ENCODE measurements at places on chromosomes 12 and 14.

- no peak for DNase-seq
Observed at GRCh38 chr12:129854591-129854990, 49.2 kb downstream of the TMEM132D start.

DNA sequence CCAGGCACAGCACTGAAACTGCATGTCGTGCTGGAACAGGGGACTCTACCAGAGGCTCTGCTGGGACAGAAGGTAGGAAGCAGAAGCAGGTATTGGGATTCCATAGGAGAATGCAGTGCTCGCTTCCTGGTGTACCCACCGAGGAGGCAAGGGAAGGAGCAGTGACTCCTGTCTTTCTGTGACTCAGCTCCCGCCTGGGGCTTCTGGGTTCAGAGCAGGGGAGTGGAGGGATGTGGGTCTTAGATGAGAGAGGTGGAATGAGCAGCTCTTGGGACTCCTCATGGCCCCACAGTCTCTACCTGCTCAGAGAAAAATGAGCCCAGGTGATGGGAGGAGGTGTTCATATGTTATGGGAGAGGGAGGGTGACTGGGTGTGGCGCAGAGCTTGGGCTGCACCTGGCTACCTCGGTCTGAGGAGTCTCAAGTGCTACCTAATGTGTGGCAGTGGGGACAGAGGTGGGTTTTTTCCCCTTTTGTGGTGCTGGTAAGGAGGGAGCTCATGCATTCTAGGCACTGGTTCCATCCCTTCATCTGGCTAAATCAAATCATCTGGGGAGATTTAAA is 26.3 kb downstream of the WNT5B start:
- DNase-seq, result no peak

DNA sequence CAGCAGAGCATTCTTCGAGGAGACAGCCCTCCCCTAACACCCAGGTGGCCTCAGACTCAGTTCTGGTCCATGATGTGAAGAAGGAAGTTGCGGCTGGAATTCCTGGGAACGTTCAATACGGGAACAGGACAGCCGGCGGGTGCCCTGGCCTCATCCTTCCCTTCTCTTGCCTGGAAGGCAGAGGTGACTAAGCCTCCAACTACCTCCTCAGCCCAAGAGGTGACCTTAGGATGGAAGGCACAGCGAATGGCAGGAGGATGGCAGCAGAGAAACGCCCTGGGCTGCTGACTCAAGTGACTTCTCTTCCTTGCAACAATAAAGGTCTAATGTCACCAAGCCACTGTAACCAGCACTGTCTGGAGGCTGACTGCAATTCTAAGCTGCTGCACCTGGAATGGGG is 36.1 kb downstream of the DHX37 start:
- no peak for DNase-seq

DNA sequence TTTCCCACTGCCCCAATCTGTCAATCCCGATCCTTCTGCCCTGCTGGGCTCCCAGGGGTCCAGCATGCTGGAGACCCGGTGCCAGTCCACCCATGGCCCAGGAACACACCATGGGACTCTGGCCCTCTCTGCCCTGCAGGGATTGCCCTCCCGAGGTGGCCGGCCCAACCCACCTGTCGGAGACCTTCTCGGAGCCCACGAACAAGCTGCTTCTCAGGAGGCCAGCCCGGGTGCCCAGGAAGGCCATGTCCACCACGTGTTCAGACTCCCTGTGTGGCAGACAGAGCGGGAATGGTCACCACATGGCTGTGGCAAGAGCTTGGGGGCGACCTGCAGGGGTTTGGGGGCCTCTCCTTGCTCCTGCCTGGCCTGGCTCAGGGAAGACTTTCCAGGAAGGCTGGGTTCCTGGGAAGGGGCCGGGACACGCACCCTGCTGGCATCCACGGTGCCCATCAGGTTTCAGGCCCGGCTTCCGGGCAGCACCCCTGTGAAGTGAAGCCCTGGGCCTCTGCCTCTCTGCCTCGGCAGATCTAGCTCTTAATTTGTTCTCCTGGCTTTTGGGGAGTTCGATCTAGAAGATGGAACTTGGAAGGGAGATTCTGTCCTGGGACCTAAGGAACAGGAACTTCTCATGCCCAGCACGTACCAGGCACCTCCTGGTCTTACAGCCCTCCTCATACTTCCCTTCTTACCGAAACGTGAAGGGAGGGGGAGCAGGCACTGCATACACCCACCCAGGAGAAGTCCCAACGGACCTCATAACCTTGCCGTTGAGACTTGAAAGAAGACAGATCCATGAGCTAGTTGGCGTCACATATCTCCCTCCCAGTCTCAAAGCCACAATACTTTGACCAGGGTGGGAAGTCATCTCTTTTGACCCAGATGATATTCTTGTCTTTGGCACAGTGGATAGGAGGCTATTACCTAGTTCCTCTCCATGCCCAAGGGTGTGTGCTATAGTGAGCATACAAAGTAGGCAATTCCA is 26.3 kb downstream of the LRTM2 start:
- DNase-seq, result no peak

DNA sequence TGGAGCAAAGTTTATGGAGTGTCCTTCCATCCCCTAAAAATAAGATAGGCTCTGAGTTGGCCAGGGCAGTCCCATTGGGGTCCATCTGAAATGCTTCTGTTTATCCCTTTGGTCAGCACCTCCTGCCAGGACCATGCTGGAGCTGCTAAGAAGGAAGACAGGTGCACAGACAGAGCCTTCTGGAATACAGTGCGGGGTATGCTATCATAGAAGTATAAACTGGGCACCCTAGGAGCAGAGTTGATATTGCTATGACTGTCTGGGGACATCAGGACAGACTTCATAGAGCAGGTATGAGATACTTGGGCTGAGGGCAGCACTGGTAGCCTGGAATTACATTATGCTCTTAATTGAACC is 170.4 kb upstream of the HIF1A start:
- DNase-seq, result no peak

- no peak for DNase-seq
Observed at GRCh38 chr12:131397493-131398181, 313.3 kb upstream of the SFSWAP start.

DNA sequence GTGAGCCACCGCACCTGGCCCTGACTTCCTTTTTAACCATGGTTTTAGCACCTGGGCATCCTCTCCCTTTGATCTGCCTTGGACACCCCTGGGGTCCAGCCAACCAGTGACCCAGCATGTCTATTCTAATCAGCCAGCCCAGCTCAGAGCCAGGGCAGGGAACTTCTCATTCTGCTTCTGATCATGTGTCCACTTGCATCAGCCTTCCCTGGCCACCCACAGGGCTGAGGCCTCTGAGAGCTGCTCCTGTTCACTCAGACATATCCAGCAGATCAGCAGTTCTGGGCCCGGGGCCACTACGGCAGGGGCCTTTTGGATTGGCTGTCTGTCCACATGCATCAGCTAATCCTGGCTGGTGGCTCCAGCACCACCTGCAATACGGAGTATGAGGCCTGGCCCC is 117.9 kb upstream of the MAP1LC3B2 start:
- DNase-seq, result no peak

DNA sequence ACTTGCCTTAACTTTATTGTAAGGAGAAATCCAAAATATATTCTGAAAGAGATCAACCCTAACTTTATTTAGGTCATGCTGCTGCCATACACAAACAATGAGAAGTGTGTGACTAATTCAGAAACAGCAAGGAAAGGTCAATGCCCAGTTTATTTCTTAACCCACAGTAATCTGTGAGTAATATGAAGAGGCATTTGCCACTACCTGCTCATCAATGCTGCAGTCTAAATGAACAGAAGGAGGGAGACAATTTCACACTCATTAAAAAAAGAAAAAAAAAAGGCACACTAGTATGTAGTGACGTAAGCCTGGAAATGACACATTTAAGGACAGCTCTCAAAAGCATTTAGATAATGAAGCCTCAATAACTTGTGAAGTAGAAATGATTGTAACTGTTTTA is 90.5 kb upstream of the FOXN3 start:
- no peak for DNase-seq

- no peak for DNase-seq
Observed at GRCh38 chr12:4031703-4032291, 158.6 kb upstream of the PARP11 start.

All from stimulated activated CD4-positive, alpha-beta T cell treated with anti-CD3 and anti-CD28 coated beads, TNF-alpha, amount 100 ng/mL, for 48 hours (primary cell).